NCI-H2081 (cell line): ENCODE measurements at places on chromosomes 12 and 14.

- peak; percentile 48 for DNase-seq
Observed at GRCh38 chr14:22386924-22387775, 201.9 kb downstream of the DAD1 start.

DNA sequence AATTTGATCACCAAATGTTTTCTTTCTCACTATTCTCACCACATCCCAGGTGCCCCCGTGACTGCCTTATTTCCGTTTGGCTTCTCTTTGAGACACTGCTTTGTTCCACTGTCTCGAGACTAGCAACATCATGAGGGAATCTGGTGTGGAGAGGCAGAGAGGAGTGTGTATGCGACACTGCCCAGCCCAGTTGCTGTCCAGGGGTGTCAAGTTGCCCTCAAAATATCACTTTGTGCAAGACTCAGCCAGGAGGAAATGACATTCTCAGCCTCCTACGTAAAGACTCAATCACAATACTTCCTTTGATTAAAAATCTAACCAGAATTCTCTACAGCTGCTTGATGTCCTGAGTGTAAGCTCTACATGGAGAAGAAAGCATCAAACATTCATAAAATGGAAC lies 48.2 kb upstream of the EEA1 start:
- DNase-seq: no peak

- peak; percentile 85 for DNase-seq
Observed at GRCh38 chr14:103056322-103057027, 874 bp downstream of the CDC42BPB start.

- DNase-seq: no peak
Observed at GRCh38 chr14:73283608-73284379, 46.5 kb downstream of the PAPLN start.

DNA sequence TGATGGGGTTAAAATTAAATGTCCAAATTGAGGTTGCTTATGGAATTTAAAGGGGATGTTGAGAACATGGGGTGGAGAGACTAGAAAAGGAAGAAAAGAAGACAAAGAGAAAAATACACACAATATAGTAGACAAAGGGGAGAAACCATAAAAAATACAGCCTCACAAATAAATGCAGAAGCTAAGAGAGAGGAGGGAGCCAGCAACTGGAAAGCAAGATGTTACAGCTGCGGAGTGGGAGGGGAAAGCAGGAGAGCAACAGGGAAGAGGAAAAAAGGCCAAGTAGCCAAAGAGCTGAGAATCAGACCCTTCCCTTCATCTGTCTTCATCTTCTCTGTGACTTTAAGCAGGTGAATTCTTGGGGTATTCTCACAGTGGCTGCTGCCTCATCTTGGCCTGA lies 39.7 kb upstream of the SMUG1 start:
- DNase-seq: no peak

DNA sequence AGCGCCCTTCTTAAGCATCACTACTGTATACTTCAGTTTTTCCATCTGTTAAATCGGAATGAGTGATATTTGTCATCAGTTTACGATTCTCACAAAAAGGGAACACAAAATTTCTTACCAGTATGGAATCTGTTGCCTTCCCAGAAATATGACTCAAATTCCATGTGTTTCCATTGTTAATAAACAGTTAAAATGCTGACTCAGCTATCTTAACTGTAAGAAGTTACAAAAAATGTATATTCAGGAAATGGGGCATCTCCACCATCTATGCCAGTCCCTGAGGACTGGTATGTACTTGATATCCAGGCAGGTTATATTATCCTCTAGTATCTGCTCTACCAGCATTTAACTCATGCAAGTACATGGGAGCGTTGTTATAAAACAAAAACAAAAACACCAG lies 2.4 kb upstream of the COX16 start:
- no peak for DNase-seq

GRCh38 chr14:53193193-53193592 lies 40.1 kb upstream of the DDHD1 start:
- no peak for DNase-seq

DNA sequence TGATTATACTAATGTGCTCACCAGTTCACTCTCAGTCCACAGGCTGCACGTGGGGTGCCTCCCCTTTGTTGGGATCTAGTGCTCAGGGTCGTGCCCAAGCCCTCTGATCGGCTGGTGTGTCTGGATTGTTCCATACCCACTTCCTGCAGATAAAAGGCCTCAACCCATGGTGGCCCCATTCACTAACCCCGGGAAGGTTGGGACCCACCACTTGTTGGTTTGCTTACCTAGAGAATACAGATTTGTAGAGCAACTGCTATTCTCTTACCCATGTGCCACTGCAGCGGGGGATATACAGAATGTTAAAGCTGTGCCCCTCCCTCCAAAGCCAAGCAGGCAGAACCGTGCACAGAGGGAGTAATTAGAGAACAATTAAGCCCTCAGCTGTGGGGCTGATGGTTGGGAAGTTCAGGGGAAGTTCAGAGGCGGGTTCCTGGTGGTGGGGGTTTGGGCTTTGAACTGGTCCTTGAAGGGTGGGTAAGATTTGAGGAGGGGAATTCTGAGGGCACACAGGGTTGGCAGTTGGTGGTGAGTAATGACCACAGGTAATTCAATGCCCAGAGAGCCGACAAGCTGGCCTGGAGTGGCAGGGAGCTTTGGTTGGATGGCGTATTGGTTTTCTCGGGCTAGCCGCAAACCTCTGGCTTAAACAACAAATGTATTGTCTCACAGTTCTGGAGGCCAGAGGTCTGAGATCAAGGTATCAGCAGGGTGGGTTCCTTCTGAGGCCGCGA lies 68.8 kb downstream of the ADCK1 start:
- no peak for DNase-seq

- no peak for DNase-seq
Observed at GRCh38 chr12:130114952-130115351, 47.3 kb upstream of the FZD10 start.

GRCh38 chr14:76126076-76126475 lies 25.6 kb upstream of the GPATCH2L start:
- no peak for DNase-seq

- DNase-seq: no peak
Observed at GRCh38 chr14:95085321-95085720, 72.0 kb downstream of the DICER1 start.

GRCh38 chr12:75322464-75322863 lies 7.7 kb downstream of the CAPS2 start:
- no peak for DNase-seq

DNA sequence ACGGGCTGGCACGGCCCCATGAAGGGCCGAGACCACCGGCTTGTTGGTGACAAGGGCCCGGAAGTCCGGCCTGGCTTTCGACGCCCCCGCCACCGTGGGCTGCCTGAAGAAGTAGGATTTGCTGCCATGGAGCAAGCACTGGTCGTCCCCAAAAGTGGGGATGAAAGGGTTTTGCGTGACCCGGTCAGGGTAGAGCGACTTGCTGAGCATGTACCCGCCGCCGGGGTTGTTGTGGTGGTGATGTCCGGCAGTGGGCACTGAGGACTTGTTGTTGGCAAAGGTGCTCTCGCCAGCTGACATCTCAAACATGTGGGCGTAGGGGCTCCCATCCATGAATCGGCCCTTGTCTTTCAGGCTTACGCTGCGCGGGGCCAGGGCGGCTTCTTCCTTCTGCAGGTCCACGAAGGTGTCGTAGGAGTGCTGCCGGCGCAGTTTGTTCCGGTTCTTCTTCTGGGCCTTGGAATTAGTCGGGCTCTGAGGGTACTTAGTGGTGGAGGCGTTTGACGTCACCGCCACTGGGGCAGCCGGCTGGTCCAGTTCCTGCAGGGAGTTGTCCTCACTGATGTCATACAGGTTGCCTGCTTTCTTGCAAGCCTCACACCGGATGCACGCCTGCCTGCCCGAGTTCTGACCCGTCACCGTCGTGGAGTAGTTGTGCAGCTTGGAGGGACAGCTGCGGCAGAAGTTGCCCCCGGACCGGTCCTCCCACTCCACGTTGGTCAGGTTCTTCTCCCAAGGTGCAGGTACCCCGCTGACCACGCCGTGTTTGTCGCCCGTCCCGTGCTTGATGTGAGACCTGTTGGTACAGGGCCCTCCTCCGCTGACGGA lies 366.6 kb downstream of the EMP1 start:
- no peak for DNase-seq

DNA sequence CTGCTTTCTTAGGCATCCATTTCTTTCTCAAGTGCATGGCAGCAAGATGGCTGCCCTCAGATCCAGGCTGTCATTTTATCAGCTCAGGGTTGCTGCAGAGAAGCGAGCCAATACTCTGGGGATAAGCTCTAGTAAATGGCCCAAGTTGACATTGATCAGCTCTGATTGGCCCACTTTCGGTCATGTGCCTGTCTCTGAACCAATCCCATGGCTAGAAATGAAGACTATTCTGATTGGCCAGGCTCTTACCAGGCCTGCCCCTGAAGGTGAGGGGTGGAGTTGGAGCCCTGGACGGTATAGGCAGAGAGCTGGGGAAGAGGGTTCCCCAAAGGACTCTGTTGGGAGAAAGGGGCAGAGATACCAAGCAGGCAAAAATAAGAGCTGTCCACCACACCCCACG lies 41.4 kb downstream of the MYO1H start:
- no peak for DNase-seq

- no peak for DNase-seq
Observed at GRCh38 chr12:121033625-121034349, 5.3 kb downstream of the OASL start.

DNA sequence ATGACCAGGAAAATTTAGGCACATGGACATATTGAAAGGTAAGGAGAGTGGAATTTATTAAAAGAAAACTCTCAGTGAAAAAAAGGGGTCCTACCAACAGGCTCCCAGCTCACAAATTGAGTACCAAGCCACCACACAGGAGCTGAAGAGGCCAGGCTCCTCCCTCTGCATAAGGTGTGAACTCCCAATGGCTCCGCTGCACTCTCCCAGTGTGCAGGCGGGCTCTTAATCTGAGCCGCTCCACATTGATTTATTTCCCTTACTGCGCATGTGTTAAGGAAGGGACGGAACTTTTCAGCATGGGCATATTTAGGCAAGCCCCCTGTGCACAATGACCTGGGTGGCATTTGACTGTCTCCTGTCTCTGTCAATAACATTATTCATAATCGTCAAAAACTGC lies 68.6 kb upstream of the PLEKHG7 start:
- no peak for DNase-seq

- DNase-seq: no peak
Observed at GRCh38 chr14:92729634-92730358, 18.6 kb downstream of the LGMN start.

DNA sequence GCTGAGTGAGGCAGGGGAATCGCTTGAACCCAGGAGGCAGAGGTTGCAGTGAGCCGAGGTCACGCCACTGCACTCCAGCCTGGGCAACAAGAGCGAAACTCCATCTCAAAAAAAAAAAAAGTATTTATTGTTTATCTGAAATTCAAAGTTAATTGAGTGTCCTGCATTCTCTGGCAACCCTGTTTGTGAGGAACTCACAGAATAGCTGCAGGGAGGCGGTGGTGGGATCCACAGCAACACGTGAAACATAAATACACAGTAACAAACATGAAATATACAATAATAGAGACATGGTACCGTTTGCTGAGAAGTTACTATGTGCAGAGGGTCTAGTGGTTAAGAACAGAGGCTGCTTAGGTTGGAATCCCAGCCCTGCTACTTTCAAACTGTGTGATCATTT lies 43.7 kb upstream of the RFLNA start:
- DNase-seq: no peak

DNA sequence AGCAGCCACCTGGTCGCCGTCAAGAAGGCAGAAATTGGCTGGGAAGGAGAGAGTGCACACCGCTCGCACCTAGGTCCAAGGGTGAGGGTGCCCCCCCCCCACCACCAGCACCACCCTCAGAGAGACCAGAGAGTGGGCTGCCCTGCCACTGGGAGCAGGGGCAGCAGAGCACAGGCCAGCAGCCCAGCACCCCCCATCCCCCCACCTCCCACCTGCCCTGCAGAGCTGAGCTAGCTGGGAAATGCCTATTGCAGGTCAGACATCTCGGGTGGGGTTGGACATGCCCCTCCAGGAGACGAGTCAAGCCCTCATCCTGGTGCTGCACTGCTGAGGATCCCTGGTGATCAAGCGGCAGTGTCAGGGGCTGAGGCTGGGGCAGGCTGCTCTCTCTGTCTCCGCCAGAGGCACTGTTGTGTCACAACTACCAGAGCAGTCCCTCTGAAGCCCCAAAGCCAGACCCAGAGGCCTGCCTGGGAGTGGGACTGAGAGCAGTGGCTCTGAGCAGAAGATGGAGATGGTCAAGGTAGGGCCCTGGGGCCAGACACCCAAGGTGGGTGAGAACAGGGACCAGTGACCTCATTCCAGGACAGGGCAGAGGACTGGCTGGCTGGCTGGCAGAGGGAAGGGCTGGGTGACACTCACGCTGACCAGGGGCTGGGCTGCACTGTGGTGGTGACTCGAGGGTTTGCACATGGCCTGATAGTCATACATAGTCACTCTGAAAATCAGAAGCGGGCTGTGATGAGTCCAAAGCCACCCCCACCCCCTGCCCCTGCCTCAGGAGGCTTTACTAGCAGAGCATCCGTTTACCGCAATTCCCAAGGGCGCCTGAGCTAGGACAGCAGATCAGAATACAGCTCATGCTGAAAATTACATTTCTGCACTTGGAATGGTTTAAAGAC lies 19.7 kb upstream of the LRTM2 start:
- DNase-seq: no peak

DNA sequence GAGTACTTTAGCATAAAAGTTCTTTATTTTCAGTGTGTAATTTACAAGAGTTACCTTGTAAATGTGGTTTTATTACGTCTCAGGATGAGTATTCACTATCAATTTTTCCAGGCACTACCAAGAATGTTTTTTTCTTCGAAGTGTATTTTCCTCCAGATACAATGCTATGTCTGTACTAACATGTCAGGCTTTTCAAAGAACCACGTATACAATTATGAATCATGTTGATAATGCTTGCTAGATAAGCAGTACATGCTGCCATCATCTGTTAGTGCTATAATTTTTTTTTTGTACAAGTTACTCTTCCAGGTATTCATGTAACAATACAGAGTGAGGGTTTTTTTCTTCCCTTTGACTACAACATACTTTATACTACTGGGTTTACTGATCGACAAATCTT lies 5.6 kb upstream of the KANSL2 start:
- no peak for DNase-seq

DNA sequence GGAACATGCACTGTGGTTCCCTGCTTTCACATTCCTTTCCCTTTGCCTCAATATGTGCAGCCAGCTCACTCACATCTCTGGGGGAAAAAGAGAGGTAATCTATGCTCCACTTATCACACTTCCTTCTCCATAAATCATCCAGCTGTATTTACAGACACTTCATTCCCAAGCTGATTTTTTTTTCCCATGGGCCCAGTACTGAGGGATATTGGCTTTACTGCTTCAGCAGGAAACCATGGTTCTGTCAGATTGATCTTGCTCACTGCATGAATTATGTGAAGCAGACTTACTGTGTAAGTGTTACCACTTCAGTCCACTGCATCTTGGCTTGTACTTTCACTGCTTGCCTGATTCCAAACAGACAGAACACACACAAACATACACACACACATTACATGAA lies 555.6 kb downstream of the CCER1 start:
- no peak for DNase-seq

DNA sequence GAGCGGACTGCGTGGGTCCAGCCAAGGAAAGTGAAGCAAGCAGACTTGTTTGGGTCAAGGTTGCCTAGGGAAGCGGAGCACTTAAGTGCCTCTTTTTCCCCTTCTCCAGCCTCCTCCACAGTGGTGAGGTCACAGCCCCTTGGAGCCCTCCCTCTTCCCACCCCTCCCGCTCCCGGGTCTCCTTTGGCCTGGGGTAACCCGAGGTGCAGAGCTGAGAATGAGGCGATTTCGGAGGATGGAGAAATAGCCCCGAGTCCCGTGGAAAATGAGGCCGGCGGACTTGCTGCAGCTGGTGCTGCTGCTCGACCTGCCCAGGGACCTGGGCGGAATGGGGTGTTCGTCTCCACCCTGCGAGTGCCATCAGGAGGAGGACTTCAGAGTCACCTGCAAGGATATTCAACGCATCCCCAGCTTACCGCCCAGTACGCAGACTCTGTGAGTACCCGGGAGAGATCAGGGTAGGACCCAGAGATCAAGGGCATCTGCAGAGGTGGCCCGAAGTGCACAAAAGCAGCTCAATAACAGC lies at the start of gene TSHR:
Gene TSHR, plus strand, starts transcription at position 206 of the 526 bp plus-strand sequence. Its CDS starts 60 bp downstream, at position 266.
- DNase-seq: no peak
